Activated CD4-positive, alpha-beta memory T cell treated with anti-CD3 and anti-CD28 coated beads, Interleukin-2, amount 10 ng/mL, durations not matched to agents 7 days and 5 days (primary cell): ENCODE measurements at places on chromosomes 11 and 22. TPM values are rescaled to one million over a fixed set of nuclear protein-coding genes. Genes with fewer than 3 reads are reported as not detected.

DRICH1 gene
- 0.48 TPM for total RNA-seq

OR51E2 gene
- not detected for total RNA-seq

KRTAP5-8 gene
- total RNA-seq = not detected

ARCN1 gene
- 138 TPM for total RNA-seq

OR5F1 gene
- not detected for total RNA-seq

APOA5 gene
- not detected for total RNA-seq

CNTF gene
- total RNA-seq = 2.3 TPM

MUC15 gene
- not detected for total RNA-seq

FGF3 gene
- not detected for total RNA-seq

SLC22A9 gene
- total RNA-seq = not detected
